ENCODE measurements at places on chromosomes 6 and 20.

DNA sequence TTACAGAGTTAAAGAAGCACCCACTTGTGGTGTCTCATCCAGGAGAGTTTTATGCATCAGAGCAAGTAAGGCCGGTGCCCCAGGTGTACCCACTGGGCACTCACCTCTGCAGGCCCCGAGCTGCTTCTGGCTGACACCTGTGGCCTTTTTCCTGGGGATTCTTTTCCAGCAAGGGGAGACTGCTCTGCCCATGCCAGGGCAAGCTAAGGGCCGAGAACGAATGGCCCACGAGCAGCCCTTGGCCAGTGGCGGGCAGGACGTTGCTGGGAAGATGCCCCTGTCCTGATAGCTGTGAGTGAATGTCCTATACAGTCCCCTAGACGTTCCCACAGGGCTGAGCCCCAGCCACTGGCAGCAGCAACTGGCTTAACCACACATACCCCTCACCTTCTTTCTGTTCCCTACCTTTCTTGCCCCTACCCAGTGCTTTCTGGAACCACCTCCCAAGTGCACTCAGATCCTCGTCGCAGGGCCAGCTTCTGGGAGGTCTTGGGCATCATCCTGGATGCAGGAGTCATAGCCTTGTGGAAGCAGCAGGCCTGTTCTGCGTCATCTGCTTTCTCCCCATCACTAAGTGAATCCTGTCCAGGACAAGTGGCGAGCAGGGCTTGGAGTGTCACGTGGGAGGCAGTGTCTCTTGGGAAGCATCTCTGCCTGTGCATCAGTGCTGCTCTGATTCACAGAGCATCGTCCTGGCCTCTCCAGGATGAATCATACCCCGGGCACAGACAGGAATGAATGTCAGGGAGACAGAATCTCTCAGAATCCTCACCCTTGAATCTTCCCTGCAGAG, 32.5 kb downstream of the SYNDIG1 start:
- DNase-seq, result no peak

- no peak for DNase-seq
Measured at GRCh38 chr6:24779416-24780016, 4.8 kb downstream of the GMNN start.

- DNase-seq, result no peak
Measured at GRCh38 chr6:96783307-96783706, 54.0 kb downstream of the GPR63 start.

GRCh38 chr20:37526238-37526838, 1.3 kb downstream of the BLCAP start:
- no peak for DNase-seq

- DNase-seq, result no peak
Measured at GRCh38 chr20:3021777-3022176, 21.6 kb upstream of the GNRH2 start.

- DNase-seq, result no peak
Measured at GRCh38 chr6:142953373-142954273, 8.6 kb upstream of the HIVEP2 start.

- DNase-seq, result no peak
Measured at GRCh38 chr6:63816401-63816981, 180.9 kb downstream of the PHF3 start.

GRCh38 chr6:46013639-46014038, 2.0 kb downstream of the CLIC5 start:
- DNase-seq, result no peak

DNA sequence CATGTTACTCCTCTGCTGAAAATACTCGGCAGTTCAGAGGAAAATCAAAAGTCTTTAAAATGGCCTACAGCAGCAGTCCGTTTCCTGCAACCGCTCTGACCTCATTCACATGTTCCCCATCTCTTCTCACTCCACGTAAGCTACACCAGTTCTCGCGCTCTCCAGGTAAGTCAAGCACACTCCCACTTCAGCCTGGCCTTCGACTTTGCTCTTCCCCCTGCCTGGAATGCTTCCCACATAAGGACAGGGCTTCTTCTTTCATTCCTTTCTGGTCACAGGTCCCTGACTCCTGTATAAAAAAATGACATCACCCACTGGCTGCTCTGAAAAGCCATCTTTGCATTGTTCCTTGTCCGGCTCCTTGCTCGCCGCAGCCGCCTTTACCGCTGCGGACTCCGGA, 42.7 kb downstream of the MGME1 start:
- DNase-seq, result no peak

- no peak for DNase-seq
Measured at GRCh38 chr6:64520050-64520449, 884.4 kb downstream of the PHF3 start.

GRCh38 chr20:42399802-42400201, 781.6 kb upstream of the CHD6 start:
- no peak for DNase-seq

DNA sequence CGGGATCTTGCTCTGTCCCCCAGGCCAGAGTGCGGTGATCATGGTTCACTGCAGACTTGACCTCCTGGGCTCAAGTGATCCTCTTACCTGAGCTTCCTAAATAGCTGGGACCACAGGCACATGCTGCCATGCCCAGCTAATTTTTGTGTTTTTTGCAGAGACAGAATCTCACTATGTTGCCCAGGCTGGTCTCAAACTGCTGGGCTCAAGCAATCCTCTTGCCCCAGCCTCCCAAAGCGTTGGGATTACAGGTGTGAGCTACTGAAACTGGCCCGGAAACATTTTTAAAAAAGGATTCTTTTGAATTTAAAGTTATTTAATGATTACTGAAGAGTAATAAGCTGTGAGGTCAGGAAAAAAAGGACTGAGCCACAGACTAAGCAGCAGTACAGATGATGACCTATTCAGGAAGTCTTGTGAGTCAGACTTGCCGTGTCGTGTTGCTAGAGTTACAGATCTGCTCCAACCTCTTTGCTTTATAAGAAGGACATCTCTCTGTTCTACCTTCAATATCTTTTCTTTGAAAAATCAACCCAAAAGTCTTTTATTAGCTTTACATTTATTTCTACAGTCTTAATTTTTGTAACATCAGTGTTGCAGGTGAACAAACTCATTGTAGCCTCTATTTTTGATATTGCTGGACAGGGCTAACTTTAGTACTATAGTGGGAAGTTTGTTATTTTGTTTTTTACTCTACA, 108.7 kb downstream of the NCOA3 start:
- DNase-seq, result peak; percentile 59

DNA sequence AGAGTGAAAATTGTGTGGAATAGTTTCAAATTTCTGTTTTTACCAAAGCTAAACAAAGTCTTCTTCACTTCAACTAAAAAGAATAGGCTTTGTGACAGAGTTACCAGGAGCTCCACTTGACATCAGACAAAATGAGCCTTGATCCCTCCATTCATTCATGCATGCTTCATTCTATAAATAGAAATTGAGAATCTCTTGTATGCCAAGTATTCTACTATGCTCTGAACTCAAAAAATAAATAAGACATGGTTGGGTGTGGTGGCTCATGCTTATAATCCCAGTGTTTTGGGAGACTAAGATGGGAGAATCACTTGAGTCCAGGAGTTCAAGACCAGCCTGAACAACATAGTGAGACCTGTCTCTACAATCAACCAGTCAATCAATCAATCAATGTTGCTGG, 236.6 kb upstream of the FAM83B start:
- no peak for DNase-seq

- no peak for DNase-seq
Measured at GRCh38 chr6:32983964-32984621, 15.7 kb downstream of the BRD2 start.

DNA sequence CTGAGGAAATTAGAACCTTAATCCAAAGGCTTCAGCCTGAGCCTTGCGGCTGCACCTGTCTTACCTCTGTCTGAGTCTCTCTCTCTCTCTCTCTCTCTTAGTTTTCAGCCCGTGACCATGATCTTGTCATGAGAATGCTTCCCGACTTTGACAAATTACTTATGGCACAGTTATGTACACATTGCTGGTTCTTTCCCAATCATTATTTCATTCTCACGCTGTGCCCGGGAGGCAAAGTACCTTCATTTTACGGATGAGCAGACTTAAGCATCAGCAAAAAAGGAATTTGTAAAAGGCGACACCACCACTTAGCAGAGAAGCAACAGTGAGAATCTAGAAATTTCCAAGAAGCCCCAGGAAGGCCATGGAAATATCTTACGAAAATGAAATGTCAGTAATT, 54.6 kb downstream of the GMPR start:
- DNase-seq, result no peak

GRCh38 chr6:137799950-137800568, 67.0 kb upstream of the TNFAIP3 start:
- DNase-seq, result no peak

Measured in activated T-cell treated with anti-CD3 and anti-CD28 coated beads for 48 hours (primary cell).